ENCODE measurements at places on chromosomes 7 and 10. TPM values are rescaled to one million over a fixed set of nuclear protein-coding genes. Genes with fewer than 3 reads are reported as not detected.

The DLG5 gene
- 20.4 TPM for total RNA-seq

The NAT16 gene
- not detected for total RNA-seq

The MALRD1 gene
- total RNA-seq = 0.71 TPM

The SEMA3C gene
- 58.3 TPM for total RNA-seq

The PPP1R17 gene
- not detected for total RNA-seq

The LHFPL3 gene
- total RNA-seq = not detected

The SLC35G1 gene
- total RNA-seq = 5.6 TPM

The CDHR3 gene
- total RNA-seq = 0.79 TPM

The OIT3 gene
- 0.67 TPM for total RNA-seq
